Stimulated activated CD4-positive, alpha-beta T cell treated with anti-CD3 and anti-CD28 coated beads, Interleukin-12 subunit alpha, Interleukin-12 subunit beta, amount 100 ng/mL, for 24 hours (primary cell): ENCODE measurements at places on chromosomes 2 and 18.

DNA sequence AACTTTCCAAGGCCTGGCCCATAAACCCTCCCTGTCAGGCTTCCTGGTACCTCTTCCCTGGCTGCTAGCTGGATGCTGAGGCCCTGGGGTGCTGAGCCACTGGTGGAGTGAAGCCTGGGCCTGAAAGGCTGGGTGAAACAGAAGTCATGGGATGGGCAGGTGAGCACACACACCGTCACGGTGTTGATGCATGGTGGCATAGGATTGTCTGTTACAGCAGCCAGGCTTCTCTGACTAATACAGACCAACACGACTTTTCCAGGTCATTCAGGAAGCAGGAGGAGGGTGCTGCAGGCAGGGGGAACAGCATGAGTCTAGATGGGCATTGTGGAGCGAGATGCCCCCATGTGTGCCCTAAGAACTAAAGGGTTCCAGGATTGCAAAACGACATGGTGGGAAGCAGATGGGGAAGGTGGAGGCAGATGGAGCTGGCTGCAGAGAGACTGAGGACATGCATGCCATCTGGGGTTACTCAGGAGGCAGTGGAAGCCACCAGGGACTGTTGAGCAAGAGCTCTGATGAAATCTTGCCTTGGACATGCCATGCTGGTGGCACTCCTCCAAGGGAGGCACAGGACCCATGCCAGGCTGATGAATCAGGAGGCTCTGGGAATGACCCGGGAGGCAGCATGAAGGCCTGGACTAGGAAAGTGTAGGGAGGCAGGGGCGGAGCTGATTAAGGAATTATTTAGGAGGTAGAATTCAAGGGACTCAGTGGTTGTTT, 480.9 kb downstream of the TSN start:
- no peak for DNase-seq

GRCh38 chr2:112625474-112626114, 20.1 kb upstream of the SLC20A1 start:
- no peak for DNase-seq

DNA sequence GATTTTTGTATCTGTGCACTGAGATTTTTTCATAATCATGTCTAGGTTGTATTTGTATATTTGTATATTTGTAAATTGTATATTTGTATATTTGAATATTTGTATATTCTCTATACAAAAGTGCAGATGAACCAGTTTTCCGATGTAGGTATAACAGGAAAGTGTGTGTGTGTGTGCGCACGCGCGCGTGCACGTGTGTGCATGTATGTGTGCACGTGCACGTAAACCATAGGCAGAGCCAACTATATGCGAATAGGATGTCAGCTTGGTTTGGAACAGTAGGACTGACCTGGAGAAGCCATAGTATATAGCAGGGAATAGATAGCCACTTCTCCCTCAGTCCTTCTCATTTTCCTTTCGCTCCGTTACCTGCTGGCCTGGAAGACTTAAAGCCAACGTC, 565.8 kb downstream of the XIRP2 start:
- DNase-seq: no peak

DNA sequence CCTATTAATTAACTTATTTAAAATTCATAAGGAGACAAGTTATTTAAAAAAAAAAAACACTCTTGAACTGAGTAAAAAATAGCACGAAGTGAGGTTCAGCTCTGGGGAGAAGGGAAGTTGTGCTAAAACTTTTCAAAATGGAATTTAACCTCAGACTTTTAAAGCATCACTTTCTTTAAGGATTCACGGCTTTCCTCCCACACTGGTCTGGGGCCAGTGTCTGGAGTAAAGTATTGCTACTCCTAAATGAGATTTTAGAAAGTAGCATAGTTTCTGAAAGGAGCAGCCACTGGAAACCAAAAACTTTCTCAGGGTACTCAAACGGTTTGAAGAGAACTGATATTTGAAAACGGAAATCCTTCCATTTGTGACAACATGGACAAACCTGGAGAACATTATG, 97.7 kb upstream of the CYP1B1 start:
- DNase-seq: no peak

- DNase-seq: no peak
Measured at GRCh38 chr2:197069958-197070357, 143.5 kb upstream of the PGAP1 start.

- DNase-seq: no peak
Measured at GRCh38 chr2:121595012-121595891, 54.0 kb downstream of the CLASP1 start.

DNA sequence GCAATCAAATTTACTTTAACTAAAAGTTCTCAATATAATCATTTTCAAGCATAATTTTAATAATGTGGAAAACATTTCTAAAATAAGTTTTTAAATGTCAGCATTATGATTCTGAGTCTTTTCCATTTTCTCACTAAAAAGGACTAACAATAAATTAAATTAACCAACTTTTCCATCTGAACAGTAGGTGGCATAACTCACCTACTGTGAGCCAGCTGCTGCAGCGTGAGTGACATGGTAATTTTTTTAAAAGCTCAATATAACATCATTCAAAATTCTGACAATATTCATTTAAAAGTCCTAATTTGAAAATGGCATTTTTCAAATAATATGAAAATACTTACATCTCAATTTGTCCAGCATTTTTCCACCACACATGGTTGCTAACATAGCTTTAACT, 66.5 kb downstream of the DTNB start:
- DNase-seq: no peak

DNA sequence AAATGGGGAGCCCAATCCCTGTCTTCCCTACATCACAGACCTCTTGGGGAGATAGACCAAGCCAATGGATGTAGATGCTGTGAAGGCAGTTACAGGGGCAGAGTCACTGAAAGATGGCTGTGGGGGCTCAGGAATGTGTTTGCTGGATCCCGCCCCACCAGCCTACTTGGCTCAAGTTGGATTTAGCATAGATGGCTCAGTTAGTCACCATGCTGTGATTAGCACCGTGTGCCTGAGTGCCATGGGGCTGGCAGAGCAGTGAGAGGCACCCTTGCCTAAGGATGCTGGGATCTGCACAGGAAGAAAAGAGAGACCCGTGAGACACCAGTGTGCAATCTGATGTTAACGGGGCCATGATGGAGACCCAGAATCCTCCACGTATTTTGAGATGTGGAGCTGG, 228.3 kb downstream of the DYSF start:
- DNase-seq: no peak

DNA sequence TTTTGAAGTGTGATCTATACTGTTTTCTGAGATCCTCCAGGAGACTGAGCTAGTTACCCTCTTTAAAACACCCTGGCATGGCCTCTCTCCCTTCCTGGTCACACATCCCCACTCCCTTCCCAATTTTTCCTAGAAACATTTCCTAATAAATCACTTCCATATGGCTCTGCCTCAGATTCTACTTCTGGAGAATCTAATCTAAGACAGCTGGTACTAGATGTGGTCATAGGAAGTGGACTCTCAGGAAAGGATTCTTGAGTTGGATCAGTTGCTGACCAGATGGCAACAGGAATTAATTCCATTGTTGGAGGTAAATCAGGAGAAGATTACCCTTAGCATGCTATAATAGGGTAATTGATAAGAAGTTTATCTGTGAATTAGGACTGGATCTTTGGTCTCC, 310.5 kb downstream of the SATB2 start:
- DNase-seq: no peak

GRCh38 chr18:74784752-74785151, 187.1 kb downstream of the ZNF407 start:
- DNase-seq: no peak

DNA sequence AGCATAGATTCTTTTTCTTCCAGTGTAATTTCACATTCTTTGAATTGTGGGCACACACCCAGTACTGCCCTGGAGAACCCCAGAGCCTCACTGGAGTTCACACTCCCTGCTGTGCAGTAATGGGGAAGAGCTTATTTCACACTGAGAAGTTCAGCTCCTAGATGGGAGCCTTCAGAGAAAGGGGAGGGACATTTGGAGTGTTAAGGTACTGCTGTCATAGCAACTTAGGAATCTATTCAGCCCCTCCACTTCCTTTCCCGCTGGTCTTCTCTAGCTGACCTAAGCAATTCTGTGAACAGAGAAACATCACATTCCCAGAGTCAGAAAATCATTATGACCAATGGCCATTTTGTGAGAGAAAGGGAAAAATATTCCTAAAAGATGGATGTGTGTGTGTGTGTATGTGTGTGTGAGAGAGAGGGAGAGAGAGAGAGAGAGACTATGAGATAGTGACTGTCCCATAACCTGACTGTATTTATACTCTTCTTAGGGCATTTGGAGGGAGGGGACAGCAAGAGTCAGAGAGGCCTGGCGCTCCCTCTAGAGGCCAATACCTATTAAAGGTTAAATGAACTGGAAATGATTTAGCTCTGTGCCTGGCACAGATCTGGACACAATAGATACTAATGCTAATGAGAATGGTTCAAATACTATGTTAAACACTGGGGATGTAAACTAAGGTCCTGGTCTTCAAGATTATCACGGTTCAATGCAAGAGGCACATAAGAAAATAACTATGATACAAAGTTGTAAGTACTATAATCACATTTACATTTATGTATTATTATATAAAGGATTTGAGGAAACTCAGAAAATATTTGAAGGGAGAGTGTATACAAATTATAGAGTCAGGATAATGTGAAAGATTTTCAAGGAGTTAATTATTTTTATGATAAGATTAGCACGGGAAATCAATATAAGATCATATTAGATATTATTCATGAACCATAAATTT, 41.5 kb upstream of the RPE start:
- no peak for DNase-seq

- no peak for DNase-seq
Measured at GRCh38 chr2:205998583-205998982, 87.4 kb downstream of the INO80D start.

DNA sequence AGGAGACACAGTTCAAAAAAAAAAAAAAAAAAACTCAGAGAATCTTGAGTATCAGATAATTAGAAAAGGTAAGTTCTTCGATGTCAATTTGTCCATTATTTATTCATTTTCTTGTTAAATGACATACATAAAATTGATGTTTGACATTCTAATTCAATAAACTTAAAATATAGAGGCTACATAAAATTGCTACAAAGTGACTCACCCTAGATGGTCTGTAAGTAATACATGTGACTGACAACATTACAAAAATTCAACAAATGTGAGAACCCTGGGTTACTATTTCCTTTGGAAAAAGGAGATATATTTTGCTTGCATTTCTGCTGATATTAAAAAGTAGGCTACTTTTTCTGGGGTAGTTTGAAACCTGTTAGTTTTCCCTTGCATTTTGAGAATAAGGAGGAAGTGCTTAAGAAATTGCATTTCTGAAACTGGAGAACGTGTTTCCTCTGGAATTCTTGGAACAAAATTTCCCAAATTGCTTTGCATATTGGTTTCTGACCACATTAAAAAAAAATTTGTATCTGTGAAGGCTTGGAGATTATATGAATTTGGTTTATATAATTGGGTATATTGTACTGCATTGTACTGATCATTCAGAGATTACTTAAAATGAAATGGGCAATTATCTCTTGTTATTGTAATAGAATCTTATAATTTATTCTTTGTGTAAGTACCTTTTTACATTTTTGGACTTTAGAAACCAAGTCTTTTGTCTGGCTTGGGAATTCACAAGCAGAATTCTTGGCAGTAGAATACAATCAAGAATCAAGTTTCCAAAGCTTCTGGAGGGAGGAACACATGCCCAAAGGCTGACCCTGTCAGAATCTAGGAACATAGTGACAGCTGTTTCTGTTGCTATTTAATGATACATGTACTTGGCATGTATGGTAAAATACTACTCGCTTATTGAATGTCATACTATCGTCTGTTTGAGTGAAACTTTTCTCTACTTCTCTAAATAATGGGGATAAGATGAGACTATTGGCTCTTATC, 106.1 kb downstream of the DSEL start:
- no peak for DNase-seq

GRCh38 chr18:4433717-4434116, 21.4 kb downstream of the DLGAP1 start:
- DNase-seq: no peak

GRCh38 chr18:5024741-5025140, 172.3 kb downstream of the AKAIN1 start:
- no peak for DNase-seq

DNA sequence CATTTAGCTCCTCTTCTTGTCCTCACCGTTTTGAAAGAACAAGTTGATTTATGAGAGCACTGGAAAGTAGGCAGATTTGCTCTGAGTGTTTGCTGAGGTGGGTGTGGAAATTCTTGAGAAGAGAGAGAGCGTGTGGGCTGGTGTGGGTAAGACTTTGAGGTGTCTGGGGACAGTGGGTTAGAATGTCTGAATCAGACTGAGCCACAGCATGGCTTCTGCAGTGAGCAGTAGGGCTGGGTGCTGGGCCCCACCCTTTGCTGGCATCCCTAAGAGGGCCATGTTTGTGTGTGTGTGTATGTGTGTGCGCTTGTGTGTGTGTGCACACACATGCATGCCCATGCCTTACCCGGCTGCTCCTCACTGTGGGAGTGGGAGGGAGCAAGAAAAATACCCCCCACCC, 63.7 kb downstream of the COPS8 start:
- no peak for DNase-seq

DNA sequence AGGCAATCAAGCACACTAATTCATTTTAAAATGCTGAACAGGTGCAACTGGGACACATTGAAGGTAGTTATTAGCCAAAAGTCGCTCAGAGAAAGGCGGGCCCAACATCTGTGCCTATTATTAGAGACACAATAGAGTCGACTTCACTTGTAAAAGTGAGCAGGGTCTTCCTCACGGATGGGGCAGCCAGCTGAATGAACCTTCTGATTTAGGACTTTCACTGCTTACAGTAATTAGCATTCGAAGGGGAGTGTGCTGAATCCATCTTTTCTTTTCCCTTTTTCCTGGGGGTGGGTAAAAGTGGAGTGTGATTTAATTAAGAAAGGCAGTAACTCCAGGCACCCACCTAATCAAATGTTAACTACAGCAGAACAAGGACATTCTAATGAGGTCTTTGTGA, 677.7 kb downstream of the DCDC2C start:
- DNase-seq: no peak

GRCh38 chr18:42028247-42028832, 73.3 kb downstream of the PIK3C3 start:
- DNase-seq: no peak

DNA sequence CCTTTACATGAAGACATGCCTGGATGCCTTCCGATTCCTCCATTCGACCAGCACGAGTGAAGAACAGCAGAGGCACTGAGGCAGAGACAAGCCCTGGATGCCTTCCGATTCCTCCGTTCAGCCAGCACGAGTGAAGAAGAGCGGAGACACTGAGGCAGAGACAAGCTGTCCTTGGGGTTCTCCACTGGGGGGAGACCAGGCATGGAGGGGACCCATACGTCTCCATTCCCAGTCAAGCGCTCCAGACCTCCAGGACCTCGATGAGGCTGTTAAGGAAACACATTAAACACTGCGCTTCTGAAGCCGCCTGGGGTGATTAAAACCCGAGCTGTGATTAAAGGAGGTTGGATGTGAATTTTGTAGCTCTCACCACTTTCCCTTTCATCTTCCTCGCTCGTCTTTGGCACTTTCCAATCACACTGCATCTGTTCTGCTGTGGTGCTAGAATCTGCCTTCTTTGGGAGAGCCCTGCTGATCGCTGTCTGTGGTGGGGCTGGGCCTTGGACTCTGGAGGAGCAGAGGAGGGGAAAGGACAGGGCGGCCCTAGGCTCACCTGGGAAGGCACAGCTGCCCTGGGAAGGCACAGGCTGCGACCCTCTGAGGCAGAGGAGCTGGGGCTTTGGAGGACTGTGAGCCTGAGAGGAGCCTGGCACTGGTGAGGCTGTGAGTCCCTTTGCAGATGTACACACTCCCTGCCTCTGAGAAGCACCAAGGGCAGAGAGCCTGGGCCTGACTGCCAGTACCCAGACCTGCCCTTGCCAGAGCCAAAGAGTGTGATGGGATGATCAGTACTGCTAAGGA, 463.1 kb upstream of the HS6ST1 start:
- no peak for DNase-seq
